Umbilical cord (tissue), 2 donors: ENCODE measurements at places on chromosomes 11 and 22.

- no peak for DNase-seq
Measured at GRCh38 chr22:28813772-28814518, 13.6 kb upstream of the XBP1 start.

GRCh38 chr22:39938509-39939111 lies 21.6 kb upstream of the TMA7B start:
- DNase-seq, result no peak

DNA sequence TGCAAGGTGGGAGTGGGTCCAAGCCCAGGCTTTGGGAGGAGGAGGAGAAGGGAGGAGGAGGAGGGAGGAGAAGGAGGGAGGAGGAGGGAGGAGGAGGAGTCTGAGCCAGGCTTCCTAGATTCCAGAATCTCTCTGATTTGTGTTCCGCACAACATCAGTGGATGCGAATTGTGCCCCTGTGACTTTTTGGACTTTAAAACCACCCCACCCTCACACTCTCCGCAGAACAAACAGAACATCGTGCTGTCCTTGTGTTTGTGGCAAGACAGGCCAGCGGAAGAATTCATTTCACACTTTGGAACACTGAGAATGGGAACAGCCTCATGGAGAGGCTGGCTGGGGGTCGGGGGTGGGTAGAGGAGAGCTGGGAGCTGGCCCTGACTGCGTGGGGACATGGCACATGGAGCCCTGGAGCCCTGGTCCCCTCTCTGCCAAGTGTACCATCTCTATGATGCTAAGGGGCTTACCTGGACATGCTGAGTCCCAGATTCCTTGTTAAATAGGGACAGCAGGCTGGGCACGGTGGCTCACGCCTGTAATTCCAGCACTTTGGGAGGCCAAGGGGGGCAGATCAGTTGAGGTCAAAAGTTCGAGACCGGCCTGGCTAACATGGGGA lies 16.4 kb upstream of the SHANK2 start:
- DNase-seq, result no peak

DNA sequence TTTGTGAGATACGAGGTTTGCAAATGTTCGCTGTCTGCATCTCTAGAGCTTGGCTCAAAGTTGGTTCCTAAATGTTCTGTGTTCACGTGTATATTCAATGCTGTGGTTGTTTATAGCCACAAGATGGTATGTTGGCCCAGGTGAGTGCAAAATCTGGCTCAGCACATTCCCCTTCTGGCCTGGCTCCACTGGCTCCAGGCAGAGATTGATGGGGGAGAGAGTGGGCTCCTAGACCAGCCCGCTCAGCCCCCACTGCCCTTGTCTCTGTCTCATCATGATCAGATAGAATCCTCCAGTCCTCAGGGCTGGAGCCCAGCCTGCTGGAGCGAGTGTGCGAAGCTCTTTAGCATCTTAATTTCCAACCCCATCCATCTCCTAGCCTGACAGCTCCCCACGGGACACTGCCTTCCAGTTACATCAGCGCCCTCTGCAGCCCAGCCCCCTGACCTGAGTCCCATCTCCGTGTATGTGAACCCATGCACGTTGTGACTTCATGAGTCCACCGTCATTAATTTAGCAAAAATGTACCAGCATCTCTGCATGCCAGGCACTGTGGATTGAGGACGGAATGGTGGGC lies 2.0 kb downstream of the P2RX3 start:
- no peak for DNase-seq

- DNase-seq, result no peak
Measured at GRCh38 chr11:36268337-36268985, 20.8 kb downstream of the COMMD9 start.

DNA sequence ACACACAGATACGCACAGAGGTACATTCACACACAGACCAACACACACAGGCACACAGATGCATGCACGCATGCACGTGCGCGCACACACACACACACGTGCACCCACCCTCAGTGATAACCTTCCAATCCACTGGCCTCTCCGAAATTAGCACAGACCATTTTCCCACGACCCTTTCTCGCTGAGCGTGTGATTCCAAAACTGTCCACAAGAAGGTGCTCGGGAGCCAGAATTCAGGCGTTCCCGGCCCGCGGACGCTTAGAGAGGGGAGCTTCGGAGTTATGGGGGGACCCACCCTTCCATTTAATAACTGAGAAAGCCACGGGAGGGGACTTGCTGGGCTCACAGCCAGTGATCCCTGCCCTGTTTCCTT lies 33.8 kb upstream of the SLC35C1 start:
- DNase-seq, result peak; percentile 74

DNA sequence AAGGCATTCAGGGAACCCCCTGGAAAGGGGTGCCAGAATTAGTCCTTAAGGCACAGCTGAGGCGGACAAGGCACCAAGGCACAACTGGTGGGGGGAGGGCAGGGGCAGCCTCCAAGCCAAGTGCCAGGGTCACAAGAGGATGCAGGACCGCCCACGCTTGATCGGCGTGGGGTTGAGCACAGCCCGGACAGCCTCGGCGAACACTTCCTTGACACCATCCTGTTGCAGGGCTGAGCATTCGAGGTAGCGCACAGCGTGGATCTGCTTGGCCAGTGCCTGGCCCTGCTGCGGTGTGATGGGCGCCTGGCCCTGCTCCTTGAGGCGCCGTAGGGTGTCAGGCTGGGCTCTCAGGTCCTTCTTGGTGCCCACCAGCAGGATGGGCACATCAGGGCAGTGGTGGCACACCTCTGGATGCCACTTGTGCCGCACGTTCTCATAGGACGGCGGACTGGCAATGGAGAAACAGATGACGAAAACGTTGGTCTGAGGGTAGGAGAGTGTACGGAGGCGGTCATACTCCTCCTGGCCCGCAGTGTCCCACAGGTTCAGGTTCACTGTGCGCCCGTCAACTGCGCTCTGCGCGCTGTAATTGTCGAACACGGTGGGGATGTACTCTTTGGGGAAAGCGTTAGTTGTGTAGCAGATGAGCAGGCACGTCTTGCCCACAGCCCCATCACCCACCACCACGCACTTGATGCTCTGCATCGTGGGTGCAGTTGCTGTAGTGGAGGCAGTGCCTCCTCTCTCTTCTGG lies 13.1 kb downstream of the RHOG start:
- DNase-seq, result no peak

GRCh38 chr11:78660471-78660870 lies 85.8 kb upstream of the NARS2 start:
- DNase-seq, result no peak

GRCh38 chr11:24389575-24389974 lies 107.3 kb upstream of the LUZP2 start:
- no peak for DNase-seq

GRCh38 chr11:44383246-44383645 lies 73.3 kb upstream of the ALX4 start:
- DNase-seq, result no peak

- DNase-seq, result no peak
Measured at GRCh38 chr11:113255741-113256140, 58.6 kb upstream of the TTC12 start.

DNA sequence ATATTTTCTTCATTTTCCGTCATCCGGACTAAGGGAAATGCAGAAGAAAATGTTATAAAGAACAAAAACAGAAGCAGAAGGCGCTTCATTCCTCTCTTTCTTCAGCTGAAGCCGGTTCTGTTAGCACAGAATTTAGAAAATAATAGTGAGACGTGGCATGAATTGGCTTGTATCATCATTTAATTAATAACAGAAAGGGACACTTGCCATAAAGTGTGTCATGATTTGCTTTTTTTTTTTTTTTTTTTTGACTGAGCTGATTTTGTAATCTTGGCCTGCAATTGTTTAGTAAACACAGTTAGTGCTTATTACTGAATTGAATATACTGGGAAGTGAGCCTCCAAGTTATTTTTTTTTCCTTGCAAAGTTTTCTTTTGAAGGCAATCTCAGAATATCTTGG lies at the start of gene MMP27:
Gene MMP27, minus strand, starts transcription at position 144 of the 400 bp plus-strand sequence. Its CDS starts 55 bp downstream, at position 89.
- DNase-seq, result no peak

GRCh38 chr11:109085708-109086373 lies 336.1 kb upstream of the C11orf87 start:
- DNase-seq, result peak; percentile 22

GRCh38 chr11:82864268-82864667 lies 36.0 kb downstream of the PRCP start:
- peak; percentile 32 for DNase-seq

DNA sequence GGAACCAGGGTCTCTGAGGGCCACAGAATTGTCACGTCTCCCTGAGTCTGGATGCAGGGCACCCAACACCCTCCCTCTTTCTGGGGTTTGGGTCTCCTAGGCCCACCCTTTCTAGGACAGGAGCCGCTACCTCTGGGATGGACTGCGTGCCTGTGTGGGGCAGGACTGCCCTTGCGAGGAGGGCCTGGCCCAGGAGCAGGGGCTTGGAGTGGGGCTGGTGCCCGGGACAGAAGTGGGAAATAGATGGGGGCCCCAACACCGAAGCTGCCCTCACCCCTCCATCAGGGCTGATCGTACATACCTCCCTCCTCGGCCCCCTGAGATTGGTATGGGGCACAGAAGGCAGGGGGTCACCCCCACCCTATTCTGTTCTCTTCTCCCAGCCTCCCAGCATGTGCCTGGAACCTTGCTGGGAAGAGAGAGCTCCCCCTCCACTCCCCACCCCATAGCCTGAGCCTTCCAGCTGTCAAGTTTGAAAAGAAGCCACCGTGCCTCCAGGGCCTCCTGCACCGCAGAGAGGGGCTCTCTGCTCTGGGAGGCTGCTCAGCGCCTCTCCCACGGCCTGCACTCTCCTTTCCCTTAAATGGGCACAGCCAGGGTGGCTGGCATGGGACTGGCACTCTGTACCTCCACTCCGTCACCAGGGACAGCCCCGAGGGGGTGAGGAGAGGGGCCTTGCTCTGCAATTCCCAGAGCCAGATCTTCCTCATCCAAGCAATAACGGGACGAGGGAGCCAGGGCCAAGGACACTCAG lies 1.8 kb downstream of the LRRC10B start:
- DNase-seq, result no peak

GRCh38 chr11:87366763-87367405 lies 329.1 kb downstream of the TMEM135 start:
- no peak for DNase-seq

DNA sequence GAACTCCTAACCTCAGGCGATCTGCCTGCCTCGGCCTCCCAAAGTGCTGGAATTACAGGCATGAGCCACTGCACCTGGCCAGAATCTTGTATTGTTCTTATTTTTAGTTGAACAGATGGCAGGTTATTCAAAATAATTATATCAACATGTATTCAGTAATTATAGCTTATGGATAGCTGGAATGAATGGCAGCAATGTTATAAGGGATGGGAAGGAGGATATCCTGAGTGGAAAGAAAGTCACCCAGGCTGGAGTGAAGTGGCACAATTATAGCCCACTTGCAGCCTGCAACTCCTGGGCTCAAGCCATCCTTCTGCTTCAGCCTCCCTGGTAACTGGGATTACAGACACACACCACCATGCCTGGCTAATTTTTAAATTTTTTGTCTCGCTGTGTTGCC lies 88.1 kb downstream of the MED15 start:
- DNase-seq, result no peak

DNA sequence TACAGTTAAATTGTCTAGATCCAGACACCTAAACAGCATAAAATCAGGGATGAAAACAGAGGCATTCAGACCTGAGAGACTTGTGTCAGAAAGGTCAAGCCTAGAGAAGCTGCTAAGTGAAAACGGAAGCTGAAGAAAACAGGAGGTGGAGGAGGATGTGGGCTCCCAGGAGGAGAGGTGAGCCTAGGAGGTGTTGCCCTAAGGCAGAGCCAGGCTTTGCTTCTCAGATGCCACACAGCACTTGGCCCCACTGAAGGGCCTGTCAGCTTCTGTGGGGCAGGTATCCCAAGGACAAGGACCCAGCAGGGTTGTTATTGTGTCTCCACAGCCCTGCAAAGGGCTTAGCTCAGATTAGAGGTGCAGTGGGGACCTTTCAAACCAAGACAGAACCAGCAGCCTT lies 14.4 kb downstream of the UFD1 start:
- DNase-seq, result no peak

- no peak for DNase-seq
Measured at GRCh38 chr11:23542189-23542588, 681.9 kb upstream of the CCDC179 start.

DNA sequence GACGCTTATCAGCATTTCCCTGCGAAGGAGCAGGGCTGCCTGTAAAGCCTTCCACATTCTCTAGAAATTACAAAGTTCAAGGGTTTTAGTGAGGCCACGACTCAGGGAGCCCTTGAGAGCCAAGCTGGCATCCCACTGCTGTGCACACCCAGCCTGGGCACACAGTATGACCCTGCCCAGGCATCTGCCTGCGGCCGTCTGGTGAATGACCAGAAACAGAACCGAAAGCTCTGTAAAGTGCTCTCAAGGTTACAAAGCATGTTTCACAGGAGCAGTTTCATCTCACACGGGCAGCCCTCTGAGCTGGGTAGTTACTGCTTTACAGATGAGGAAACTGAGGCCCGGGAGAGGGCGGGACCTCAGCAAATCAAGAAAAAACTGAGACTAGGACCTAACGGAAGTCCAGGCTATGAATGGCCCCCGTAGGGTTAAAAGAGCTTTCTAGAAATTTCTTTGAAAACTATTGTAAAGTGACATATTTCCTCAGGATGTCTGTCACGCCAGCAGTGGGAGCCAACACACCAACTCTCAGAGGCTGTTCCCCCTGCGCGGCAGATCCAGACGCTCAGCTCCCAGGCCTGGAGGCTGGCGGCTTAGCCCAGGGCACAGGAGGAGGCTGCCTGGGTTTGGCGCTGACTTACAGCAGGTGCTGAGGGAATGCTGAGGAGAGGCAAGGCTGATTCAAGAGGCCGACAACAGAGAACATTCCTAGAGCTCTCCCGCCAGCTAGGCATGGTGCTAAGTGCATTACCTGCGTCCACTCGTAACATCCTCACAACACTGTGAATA lies 7.7 kb upstream of the TCF20 start:
- DNase-seq, result peak; percentile 66

GRCh38 chr11:13348305-13348704 lies 70.7 kb downstream of the BMAL1 start:
- DNase-seq, result no peak

DNA sequence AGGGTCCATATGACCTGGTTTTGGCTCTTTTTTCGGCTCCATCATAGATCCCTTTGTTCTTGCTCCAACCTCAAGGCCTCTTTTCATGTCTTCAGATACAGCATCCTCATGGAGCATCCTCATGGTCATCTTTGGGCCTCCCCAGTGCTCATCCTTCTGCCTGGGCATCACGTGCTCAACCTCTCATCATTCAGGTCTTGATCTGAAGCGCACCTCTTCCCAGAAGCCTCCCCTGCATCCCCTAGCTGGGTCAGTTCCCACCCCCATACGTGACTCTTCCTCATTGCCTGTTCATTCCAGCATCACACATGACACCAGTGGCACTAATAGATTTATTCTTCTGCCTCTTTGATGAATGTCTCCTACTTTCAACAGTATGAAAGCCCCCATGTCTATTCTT lies 192.2 kb downstream of the MIAT start:
- DNase-seq, result no peak
